Naive thymus-derived CD8-positive, alpha-beta T cell (primary cell): ENCODE measurements at places on chromosomes 7 and 10. TPM values are rescaled to one million over a fixed set of nuclear protein-coding genes. Genes with fewer than 3 reads are reported as not detected.

GOLGA7B gene
- polyA plus RNA-seq, result 0.44 TPM

ODAD2 gene
- polyA plus RNA-seq, result 0.15 TPM

HYAL4 gene
- not detected for polyA plus RNA-seq

SMO gene
- not detected for polyA plus RNA-seq

BTBD16 gene
- not detected for polyA plus RNA-seq

FZD8 gene
- polyA plus RNA-seq, result 0.03 TPM

SLC29A4 gene
- polyA plus RNA-seq, result not detected
